AG08396 (cell line): ENCODE measurements at places on chromosomes 6 and 20.

DNA sequence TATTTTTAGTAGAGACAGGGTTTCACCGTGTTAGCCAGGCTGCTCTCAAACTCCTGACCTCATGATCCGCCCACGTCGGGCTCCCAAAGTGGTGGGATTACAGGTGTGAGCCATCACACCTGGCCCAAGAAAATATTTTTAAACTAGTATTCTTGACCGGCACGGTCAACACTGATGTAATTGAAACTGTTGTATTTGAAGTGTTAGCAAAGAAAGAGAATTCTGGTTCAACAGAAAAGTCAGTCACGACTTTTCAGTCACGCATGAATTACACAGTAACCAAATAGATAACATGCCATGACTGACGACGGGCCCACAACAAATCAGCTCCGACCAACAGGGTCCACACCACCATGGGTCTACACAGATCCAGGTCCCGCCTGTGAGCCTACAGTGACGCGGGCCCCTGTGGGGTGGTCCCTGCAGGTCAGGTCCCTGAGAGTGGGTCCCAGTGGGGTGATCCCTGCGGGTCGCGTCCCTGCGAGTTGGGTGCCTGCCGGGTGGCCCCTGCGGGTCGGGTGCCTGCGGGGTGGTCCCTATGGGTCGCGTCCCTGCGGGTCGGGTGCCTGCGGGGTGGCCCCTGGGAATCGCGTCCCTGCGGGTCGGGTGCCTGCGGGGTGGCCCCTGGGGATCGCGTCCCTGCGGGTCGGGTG, 1.0 kb downstream of the GMEB2 start:
- DNase-seq: peak; percentile 38

DNA sequence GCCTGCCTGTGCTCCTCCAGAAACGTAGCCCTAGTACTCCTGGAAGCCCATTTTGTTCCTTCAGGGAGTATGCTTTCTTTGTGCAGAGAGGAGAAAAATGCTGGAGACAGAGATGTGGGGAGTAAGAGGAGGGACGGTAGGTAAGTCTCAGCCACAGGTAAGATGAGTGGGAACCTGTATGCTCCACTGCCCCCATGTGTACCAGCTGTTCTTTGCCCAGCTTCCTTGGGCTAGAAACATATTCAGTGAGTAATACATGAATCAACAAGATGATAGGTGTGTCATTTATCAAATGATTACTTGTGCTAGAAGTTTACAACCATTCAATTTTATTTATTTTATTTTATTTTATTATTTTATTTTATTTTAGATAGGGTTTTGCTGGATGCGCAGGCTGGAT, 13.6 kb upstream of the CEP85L start:
- DNase-seq: no peak

- DNase-seq: no peak
These were observed 38.6 kb downstream of the E2F3 start for GRCh38 chr6:20440296-20440695.

DNA sequence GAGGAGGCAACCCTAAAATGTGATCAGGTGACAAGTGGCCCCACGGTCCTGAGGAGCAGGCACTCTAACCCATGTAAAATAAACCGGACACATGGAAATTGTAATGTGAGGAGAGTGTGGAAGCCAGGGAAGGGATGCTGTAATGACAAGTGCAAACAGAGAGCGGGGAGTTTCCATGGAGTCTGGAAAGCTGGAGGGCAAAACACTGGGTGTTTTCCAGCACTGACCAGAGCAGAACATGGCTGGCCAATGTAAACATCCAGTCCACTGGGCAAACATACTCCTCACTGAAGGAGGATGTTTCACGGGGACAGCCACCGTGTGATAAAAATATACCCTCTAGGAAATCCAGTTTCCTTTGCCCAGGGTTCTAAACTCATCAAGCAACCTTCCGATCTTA, 219.0 kb upstream of the JARID2 start:
- DNase-seq: no peak

DNA sequence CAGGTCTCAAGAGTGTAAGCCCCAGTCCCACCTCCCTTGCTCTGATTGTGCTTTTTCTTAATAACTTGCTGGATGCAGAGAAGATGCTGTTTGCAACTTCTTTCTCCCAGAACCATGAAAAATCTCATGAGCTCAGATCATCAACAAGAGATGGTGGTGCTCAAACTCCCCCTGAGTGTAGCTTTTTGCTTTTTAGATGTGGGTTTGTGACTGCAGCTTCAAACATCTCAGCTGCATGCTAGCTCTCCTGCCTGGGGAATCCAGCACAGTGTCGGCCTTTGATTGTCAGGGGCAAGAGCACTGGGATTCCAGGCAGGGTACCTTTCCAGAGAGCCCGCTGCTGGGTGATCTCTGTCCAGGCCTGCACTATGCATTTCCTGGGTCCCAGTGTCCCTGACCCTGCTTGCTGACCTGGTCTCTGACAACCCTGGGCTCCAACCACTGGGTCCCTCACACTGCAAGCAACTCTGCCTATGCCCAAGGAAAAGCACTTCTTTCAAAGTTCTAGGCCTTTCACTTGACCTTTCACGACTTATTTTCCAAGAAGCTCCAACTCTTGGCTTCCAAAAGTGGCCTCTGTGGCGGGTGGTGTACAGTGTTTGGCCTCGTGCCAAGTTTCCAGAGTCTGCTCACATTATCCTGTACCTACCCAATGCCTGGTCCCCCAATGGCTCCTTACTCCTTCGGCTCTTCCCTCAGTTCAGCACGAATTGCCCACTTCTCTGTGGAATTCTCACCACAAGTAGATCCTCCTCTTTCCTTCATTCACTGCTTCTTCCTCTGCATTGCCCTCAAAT, 69.7 kb upstream of the LY86 start:
- no peak for DNase-seq

DNA sequence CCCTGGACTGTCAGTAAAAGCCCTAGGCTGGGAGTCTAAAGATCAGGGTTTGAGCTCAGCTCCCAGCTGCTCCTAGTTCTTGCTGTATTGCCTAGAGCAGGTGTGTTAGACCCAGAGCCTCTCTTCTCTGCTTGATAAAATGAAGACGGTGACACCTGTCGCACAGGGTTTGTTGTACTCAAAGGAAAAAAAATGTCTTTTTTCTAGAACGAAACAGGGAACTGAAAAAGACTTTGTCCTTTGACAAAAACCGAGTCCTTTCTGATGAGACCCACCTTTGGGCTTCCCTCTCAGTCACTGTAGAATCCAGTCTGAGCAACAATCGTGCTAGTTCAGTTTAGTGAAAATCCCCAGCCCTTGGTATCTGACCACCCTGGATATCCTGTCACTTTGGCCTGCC, 102.1 kb upstream of the LAMP5 start:
- DNase-seq: no peak

DNA sequence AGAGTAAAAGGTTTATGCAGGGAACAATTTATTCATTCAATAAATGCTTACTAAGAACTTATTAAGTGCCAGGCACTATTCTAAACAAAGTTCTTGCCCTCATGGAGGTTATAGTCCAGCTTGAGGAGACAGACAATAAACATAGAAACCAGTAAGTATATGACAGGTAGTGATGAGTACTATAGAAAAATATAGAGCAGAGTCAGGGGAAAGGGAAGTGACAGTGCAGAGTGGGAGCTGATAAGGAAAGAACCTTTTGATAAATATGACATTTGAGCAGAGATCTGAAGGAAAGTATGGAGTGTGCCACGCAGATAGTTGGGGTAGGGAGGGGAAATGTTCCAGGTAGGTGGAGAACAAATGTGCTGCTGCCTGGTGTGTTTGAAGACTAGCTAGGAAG, 12.1 kb downstream of the ACSS2 start:
- DNase-seq: no peak

DNA sequence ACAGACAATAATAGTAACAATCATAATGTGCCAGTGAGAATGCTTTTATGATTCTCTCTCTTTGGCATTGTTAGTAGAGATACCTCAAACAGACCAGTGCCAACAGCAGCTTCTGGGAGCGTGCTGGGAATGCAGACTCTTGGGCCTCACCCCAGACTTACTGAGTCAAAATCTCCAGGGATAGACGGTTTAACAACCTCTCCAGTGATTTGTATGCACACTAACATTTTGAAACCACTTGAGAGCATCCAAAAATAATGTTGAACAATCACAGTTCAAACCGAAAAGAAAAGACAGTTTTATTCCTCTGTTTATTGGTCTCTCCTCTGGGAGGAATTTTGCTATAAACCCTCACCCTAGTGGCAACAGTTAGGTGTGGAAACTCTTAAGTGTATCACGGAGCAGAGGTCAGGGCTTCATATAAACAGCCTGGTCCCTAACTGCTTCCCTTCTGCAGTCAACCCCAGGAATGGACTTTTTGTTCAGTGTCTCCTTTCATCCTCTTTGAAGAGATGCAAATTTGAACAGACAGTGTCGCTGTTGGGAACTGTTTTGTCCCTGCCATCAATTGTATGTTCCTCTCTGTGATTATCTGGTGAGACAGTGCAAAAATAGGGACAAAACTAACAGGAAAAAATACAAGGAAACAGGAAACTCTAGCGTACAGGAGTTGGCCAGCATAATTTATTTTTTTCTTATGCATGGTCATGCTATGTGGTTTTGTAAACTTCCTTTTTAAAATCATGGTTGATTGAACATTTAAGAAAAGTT, 162.4 kb upstream of the BTBD3 start:
- DNase-seq: no peak

DNA sequence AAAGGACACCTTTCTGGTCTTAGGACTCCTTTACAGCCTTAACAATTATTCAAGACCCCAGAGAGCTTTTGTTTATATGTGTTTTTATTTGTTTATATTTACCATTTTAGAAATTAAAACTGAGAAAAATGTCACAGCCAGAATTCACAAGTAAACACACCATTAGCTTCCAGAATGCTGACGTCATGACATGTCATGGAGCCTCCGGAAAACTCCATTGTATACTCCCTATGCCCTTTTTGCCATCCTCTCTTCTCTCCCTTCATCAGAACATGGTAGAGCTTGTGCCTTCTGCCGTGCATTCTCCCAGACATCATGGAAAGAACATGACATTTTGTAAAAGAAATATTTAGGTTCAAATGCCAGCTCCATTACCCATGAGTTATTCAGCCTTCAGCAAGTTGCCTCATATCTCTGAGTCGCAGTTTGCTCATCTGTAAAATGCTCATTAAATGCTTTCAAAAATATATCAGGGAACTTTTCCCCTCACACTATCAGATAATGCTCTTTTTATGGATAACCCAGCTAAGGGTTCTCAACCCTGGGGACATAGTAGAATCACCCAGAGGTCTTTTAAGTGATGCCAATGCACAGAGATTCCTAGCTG, 27.8 kb downstream of the TNFAIP3 start:
- DNase-seq: no peak

DNA sequence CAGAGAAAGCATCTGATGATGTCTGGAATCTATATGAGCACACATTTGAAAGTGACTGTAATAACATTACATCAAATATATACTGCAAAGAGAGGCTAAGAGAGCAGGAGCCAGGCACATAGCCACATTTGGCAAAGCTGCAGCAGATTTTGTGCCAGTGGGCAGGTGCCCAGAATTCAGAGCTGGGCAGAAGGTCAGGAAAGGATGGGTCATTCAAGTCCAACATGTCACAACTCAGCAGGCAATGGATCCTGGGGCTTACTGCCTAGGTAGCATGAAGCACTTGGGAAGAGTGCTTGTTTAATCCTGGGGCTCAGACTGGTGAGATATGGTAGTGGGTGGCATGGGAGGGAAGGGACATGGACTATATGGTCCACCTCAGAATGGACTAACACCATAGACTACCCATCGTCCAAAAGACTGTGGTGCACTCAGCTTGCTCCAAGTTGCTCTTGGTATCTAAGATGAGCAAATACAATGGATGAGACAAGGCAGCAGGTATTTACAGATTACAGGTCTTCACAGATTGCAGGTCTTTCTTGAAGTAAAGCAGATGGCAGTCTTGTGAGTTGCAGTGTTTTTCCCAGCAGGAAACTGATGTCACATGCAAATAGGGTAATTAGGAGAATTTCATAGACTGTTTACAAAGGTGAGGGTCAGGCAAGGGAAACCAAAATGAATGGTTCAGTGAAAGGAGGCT, 31.2 kb upstream of the SHLD1 start:
- no peak for DNase-seq

DNA sequence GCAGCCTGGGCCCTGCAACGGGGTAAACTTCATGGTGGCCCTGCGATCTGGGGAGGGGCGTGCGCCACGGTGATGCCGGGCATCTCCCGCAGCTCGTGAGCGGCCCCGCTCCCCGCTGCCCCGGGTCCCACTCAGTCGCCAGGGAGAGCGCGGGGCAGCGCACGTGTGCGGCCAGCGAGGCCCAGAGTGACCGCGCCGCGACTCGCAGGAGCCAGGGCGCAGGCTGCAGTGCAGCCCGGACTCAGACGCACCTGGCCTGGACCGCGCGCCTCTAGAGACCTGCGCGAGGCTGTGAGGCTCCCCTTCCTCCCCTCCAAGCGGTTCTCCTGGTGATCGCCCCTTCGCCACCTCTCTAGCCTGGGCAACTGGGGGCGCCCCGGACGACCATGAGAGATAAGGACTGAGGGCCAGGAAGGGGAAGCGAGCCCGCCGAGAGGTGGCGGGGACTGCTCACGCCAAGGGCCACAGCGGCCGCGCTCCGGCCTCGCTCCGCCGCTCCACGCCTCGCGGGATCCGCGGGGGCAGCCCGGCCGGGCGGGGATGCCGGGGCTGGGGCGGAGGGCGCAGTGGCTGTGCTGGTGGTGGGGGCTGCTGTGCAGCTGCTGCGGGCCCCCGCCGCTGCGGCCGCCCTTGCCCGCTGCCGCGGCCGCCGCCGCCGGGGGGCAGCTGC, 652 bp downstream of the BMP6 start:
- DNase-seq: peak; percentile 24

- DNase-seq: no peak
These were observed 82.2 kb upstream of the PMEPA1 start for GRCh38 chr20:57791966-57792365.

DNA sequence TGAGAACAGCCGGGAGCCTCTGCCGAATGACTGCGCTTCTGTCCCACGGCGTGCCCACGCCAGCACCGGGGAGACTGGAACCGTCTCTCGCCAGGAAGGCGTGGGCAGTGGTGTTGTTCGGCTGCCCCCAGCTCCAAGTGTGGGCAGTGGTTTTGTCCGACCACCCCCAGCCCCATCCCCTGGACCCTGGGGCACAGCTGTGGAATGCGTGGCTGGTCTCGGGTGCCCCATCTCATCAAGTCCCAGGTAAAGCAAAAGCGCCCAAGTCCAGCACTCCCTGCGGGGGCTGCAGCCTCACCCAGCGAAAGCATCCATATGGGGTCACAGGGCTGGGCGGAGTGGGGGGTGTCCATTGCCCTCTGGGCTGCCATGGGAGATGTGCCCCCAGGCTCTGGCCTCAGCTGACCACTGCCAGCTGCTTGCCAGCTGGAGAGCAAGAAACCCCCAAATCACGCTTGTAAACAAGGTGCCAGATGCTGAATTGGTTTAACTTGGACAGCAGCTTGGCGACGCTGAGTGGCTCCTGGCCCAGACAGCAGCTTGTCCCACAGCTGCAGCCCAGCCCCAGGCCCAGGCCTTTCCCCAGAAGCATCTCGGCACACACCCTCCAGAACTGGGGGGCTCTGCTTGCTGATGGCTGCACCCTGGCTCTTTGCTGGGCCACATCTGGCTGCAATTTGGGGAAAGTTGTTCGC, 4.5 kb downstream of the CABLES2 start:
- no peak for DNase-seq

GRCh38 chr6:91415031-91415605, 828.2 kb upstream of the MAP3K7 start:
- DNase-seq: no peak
